ENCODE measurements at places on chromosomes 3 and 15. TPM values are rescaled to one million over a fixed set of nuclear protein-coding genes. Genes with fewer than 3 reads are reported as not detected.

Gene SEMA3G
- total RNA-seq, result 16.8 TPM

- H3K27me3 ChIP-seq, result no peaks in the 10 kb centered on the region
- no peak overlapping the region for H3K27ac ChIP-seq
- no peak overlapping the region for H3K4me3 ChIP-seq
- H3K4me1 ChIP-seq, result no peaks in the 10 kb centered on the region
- DNase-seq, result no peak
- no peaks in the 10 kb centered on the region for H3K36me3 ChIP-seq
These were observed 508.7 kb downstream of the SOX2 start for GRCh38 chr3:182220471-182220870.

DNA sequence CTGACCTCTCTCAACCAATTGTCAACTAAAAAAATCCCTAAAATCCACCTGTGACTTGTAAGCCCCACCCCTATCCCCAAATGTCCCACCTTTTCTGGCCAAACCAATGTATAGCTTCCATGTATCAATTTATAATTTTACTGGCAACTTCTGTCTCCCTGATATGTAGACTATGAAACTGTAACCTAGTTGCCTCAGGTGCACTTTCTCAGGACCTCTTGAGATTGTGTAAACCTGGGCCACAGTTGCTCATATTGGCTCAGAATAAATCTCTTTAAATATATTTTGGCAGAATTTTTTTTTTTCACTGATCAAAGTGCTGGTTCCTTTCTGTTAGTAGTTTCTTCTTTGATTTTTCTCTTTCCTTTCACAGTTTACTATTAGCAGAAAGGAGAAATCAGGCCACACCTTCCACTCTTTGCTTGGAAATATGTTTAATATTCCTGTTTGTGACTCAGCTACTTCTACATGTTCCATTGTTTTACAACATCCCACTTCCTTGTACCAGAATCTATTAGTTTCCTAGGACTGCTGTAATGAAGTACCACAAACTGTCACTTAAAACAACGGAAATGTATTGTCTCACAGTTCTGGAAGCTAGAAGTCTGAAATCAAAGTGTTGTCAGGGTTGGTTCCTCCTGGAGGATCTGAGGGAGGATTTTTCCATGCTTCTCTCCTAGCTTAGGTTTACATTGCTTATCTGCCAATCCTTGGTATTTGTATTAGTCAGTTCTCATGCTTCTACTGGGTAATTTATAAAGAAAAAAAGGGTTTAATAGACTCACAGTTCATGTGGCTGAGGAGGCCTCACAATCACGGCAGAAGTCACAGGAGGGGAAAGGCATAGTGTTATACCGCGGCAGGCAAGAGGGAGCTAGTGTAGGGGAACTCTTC lies 801.2 kb upstream of the ARPP21 start:
- H3K4me1 ChIP-seq, result no peaks in the 10 kb centered on the region
- no peaks in the 10 kb centered on the region for H3K27me3 ChIP-seq
- H3K4me3 ChIP-seq, result no peak overlapping the region
- H3K27ac ChIP-seq, result no peak overlapping the region

DNA sequence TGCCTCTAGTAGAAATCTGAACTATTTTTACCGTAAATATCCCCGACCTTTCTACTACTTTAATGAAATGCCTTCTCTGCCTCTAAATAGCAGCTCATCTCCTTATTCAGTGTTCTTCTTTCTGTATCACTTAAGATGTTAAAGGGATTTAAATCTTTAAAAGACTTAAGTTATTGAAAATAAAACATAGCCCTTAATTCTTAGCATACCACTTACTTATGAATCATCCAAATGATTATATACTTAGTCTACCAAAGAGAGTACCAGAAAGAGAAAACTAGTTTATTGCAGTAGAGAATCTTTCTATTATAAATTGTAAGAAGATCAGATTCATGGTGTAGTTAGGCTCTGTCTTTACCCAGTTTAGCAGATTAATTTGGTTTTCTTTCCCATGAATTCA lies 802.0 kb downstream of the TBL1XR1 start:
- peaks cover 14% of the 10 kb centered on the region for H3K4me1 ChIP-seq
- H3K27me3 ChIP-seq, result no peaks in the 10 kb centered on the region
- H3K36me3 ChIP-seq, result no peaks in the 10 kb centered on the region
- H3K4me3 ChIP-seq, result no peak overlapping the region
- no peak overlapping the region for H3K27ac ChIP-seq

- H3K4me3 ChIP-seq, result no peak overlapping the region
- DNase-seq, result no peak
- H3K4me1 ChIP-seq, result no peaks in the 10 kb centered on the region
- H3K36me3 ChIP-seq, result no peaks in the 10 kb centered on the region
- no peaks in the 10 kb centered on the region for H3K27me3 ChIP-seq
These were observed 74.3 kb upstream of the PTX3 start for GRCh38 chr3:157362348-157362747.

DNA sequence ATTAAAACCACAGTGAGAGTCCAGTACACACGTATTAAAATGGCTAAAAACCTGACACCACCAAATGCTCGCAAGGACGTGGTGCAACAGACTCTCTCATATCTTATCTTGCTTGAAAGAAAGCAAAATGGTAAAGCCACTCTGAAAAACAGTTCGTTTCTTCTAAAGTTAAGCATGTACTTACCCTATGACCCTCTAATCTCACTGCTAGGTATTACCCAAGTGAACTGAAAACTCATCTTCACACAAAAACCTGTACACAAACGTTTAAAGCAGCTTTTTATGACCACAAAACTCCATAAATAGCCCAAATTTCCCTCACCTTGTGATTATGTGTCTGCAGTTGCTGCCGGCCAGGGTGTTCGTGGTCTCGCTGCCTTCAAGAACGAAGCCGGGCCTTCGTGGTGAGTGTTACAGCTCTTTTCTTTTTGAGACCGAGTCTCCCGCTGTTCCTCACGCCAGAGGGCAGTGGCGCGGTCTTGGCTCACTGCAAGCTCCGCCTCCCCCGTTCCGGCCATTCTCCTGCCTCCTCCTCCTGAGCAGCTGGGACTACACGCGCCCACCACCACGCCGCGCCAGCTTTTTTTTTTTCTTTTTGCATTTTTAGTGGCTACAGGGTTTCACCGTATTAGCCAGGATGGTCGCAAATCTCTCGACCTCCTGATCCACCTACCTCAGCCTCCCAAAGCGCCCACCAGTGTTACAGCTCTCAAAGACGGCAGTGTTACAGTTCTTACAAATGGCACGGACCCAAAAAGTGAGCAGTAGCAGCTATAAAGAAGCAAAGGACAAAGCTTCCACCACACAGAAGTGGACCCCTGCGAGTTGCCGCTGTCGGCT lies 165.4 kb downstream of the TJP1 start:
- no peaks in the 10 kb centered on the region for H3K36me3 ChIP-seq
- H3K27me3 ChIP-seq, result no peaks in the 10 kb centered on the region
- no peaks in the 10 kb centered on the region for H3K4me1 ChIP-seq

GRCh38 chr15:98580572-98580971 lies 67.8 kb upstream of the IGF1R start:
- H3K36me3 ChIP-seq, result no peaks in the 10 kb centered on the region
- H3K4me3 ChIP-seq, result no peak overlapping the region
- no peaks in the 10 kb centered on the region for H3K4me1 ChIP-seq

- no peaks in the 10 kb centered on the region for H3K36me3 ChIP-seq
- H3K4me3 ChIP-seq, result no peak overlapping the region
- no peak overlapping the region for H3K27ac ChIP-seq
- no peak for DNase-seq
- H3K27me3 ChIP-seq, result no peaks in the 10 kb centered on the region
- no peaks in the 10 kb centered on the region for H3K4me1 ChIP-seq
These were observed 107.6 kb upstream of the ZBTB20 start for GRCh38 chr3:115254492-115255196.

- H3K36me3 ChIP-seq, result peaks cover 2% of the 10 kb centered on the region
- no peak overlapping the region for H3K4me3 ChIP-seq
- no peaks in the 10 kb centered on the region for H3K27me3 ChIP-seq
- H3K27ac ChIP-seq, result no peak overlapping the region
These were observed 45.2 kb downstream of the SCN5A start for GRCh38 chr3:38604246-38604645.

- H3K27ac ChIP-seq, result no peak overlapping the region
- H3K4me3 ChIP-seq, result no peak overlapping the region
- no peaks in the 10 kb centered on the region for H3K4me1 ChIP-seq
- DNase-seq, result no peak
- H3K36me3 ChIP-seq, result no peaks in the 10 kb centered on the region
These were observed 491.7 kb upstream of the AGTR1 start for GRCh38 chr3:148205977-148206376.

All from thoracic aorta (tissue), 2 donors.